ENCODE measurements at places on chromosomes 16 and 17.

GRCh38 chr17:81509207-81509971 lies 3.2 kb downstream of the ACTG1 start:
- peak; percentile 69 for DNase-seq

GRCh38 chr16:89320782-89321501 lies 103.4 kb downstream of the ZNF778 start:
- no peak for DNase-seq

DNA sequence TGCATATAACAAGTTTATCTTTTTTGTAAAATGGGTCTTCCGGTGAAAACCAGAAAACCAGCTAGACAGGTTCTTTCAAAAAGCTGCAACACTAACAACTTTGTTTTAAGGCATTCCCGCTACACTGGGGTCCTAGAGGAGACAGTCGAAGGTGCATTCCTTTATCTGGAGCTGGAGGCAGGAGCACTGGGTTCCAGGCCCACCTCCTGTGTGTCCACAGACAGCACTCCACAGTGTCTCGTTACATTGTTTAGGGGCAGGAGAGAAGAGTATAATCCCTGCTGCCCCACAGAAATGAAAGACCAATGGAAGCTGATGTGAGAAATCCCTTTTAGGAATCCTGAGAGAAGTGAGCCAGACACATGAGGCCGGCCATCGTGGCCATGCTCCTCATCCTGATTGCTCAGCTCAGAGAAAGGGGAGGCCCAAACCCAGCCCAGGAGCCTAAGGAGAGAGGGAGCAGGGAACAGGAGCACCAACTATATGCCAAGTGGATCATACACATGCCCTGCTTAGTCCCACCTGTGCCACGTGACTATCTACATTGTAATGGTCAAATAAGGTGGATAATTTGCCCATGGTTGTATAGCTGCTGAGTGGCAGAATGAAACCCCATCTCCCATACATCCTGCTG lies 59.5 kb downstream of the CCDC182 start:
- DNase-seq = no peak

GRCh38 chr16:17403859-17404545 lies 66.8 kb downstream of the XYLT1 start:
- DNase-seq = no peak

DNA sequence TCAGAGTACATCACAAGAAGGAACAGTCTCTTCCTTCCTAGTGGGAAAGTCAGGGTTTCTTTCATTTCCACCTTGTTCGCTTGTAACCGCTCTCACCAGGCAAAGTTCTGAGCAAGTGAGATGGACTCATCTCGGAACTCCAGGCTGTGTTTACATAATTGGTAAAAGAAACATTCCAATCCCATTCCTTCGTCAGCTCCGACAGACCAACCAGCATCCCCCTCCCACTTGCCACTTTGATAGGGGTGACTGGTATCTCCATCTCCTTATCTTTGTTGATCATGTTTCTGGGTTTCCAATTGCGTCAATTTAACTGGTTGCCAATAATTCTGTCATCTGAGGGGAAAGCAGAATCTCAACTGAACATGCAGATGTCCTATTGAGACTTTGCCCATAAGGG lies 36.8 kb upstream of the LYRM9 start:
- no peak for DNase-seq

- DNase-seq = no peak
These were observed 174.4 kb upstream of the TOX3 start for GRCh38 chr16:52721331-52721730.

DNA sequence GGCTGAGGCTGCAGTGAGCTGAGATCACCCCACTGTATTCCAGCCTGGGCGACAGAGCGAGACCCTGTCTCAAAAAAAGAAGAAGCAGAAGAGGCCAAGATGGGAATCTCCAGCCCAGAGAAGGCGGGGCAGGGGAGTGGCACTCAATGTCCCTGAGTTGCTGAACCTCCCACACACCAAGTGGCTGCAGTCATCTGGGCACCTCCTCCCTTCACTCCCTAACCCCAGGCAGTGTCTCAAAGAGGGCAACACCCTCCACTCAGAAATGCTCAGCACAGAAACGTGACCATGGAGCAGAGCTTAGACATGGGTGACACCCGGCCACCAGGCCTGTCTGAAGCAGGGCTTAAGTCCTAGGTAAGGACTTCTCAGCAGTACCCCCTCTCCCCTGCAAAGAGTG lies 36.3 kb upstream of the BCAR1 start:
- DNase-seq = no peak

GRCh38 chr17:73371285-73371684 lies 59.5 kb upstream of the CDC42EP4 start:
- no peak for DNase-seq

GRCh38 chr16:29720703-29721102 lies 25.1 kb downstream of the C16orf54 start:
- DNase-seq = no peak

- DNase-seq = no peak
These were observed at the start of gene PRRT2 for GRCh38 chr16:29811896-29812665. PRRT2 (plus strand) TSS chr16:29812193; CDS start chr16:29813055, 862 bp downstream.

DNA sequence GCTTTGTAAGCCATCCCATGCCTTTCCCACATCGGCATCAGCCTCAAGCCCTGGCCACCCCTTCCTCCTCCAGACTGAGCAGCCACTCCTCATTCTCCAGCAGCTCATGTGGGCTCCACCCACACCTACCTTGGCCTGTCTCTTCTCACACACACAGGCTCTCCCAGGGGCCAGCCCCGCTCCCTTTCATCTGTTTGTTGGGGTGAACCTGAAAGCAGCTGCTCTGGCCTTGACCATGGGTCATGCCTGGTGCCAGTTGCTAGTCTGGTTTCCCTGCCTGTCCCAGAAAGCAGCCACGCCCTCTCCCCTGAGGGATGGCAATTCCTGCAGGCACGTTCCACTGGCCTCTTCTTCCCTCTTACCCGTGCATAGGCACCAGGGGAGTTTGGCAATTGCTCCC lies 11.4 kb upstream of the TMEM238L start:
- no peak for DNase-seq

DNA sequence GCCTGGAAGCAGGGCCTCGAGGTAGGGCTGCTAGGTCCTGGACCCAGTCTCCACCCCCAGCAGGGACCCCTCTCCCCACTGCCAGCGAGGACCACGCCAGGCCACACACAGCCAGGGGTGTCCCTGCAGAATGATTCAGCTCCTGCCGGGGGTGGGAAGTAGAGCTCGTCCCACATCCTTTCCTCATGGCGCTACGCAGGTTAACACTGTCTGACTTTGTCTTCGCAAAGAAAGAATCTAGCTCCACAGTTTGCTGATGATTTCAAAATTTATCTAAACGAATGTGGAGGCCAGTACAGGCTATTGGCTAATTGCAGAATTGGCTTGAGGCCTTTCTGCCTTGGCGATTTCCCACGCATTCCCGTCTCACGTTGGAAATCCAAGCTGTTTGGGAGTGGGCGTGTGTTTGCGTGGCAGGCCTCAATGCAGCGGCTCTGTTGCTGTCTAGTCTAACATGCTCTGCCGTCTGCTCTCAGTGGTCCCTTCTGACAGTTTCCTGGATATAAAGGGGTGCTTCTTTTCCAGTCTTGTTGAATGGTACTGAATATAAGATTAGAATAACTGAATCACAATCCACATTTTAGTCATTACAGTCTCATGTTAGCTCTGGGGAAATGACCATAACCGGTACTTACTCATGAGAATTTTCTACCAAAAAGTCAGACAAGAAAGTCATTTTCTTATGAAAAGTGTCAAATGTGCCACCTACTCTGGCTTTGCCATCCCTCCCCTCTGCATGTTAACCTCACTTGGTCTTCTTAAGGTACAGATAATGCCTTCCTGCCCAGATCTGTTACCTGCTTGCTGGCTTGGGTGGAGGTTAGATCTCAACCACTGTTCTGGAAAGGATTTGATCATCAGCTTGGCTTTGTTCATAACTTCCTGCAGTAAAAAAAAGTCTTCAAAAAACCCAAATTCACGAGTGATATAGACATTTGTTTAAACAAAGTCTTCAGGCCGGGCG lies 252.4 kb downstream of the NTN1 start:
- DNase-seq = no peak

DNA sequence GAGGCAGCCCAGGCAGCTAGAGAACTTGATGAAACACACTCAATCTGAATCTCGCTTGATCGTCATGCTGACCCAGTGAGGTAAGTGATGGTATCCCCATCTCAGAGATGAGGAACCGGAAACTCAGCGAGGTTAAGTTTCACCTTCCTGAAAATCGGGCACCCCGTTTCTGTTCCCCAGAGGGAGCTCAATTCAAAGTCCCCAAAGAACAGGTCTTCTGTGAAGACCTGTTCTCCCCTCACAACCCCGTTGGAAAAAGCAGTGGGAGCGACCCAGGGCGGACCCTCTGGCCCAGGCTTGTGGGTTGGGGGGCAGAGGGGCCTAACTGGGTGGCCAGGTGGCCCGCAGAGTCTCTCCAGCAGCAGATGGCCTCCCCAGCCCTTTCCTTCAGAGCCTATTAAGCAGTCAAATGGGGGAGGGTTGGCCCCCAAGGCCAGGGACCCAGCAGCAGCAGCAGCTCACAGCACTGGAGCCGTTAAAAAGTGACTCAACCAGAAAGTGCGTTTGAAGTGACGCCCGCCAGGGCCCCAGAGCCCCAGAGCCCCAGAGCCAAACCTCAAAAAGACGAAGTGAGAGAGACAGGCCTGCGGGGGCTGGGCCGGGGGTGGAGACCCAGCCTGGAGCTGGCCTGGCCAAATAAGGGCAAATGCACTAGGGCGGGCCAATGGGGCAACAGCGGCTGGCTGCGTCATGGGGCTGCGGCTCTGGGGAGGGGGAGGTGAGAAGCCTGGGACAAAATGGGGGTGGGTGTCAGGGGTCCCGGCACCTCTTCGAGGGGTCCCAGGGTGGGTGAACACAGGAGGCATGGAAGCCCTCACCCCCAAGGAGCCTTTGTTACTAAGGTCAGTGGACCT lies 9.2 kb upstream of the TSPOAP1 start:
- DNase-seq = no peak

- no peak for DNase-seq
These were observed 652 bp upstream of the SLC25A19 start for GRCh38 chr17:75289832-75290337.

GRCh38 chr17:35254107-35254773 lies 11.4 kb downstream of the SLFN5 start:
- peak; percentile 43 for DNase-seq

DNA sequence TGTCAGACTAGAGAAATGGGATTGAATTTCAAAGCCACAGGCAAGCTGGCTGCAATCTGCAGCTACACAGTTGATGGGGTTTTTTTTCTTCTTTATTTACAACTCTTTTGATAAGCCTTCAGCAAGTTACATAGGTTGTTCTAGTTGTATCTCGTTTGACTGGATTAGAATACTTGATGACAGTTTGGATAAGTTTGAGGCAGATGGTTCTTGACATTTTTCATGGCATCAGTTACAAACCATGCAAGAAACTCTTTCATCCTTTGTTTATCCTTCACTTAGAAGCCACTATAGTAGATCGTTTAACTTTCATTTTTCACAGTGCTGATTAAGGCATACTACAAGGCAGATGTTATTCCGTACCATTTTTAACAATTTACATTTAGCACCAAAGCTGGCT lies 238.9 kb downstream of the TOX3 start:
- DNase-seq = no peak

DNA sequence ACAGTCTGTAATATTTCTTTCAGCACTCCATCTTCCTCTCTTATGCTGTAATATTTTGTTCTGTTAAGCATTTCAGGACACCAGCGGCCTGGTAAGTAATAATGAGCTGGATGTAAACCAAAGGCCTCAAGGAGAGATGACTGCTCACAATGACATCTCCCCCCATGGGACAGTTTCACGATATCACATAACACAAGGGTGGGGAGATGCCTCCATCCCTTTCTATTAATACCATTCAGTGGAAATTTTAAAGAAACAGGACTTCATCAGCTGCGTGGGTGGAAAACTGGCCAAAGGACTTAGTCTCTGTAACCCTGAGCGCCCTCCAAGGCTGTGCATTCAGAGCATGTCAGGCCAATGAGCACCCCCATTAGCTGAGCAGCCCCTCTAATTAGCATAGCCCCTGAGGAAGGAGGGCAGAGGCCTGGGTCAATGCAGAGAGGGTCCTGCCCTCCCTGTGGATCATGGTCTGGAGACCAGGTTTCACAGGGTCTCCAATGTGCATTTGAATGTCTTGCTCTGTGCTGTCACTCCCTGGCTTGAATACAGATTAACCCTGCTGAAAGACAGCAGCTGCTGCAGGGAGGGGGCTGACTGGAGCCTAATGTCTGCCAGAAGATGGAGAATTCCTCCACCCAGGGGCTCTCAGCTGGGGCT lies 156.4 kb downstream of the HS3ST2 start:
- no peak for DNase-seq

- DNase-seq = no peak
These were observed 317.7 kb upstream of the HSBP1 start for GRCh38 chr16:83490073-83490472.

GRCh38 chr16:11683145-11683544 lies 14.9 kb downstream of the SNN start:
- no peak for DNase-seq

- DNase-seq = no peak
These were observed 299.3 kb upstream of the SALL1 start for GRCh38 chr16:51450376-51450775.

DNA sequence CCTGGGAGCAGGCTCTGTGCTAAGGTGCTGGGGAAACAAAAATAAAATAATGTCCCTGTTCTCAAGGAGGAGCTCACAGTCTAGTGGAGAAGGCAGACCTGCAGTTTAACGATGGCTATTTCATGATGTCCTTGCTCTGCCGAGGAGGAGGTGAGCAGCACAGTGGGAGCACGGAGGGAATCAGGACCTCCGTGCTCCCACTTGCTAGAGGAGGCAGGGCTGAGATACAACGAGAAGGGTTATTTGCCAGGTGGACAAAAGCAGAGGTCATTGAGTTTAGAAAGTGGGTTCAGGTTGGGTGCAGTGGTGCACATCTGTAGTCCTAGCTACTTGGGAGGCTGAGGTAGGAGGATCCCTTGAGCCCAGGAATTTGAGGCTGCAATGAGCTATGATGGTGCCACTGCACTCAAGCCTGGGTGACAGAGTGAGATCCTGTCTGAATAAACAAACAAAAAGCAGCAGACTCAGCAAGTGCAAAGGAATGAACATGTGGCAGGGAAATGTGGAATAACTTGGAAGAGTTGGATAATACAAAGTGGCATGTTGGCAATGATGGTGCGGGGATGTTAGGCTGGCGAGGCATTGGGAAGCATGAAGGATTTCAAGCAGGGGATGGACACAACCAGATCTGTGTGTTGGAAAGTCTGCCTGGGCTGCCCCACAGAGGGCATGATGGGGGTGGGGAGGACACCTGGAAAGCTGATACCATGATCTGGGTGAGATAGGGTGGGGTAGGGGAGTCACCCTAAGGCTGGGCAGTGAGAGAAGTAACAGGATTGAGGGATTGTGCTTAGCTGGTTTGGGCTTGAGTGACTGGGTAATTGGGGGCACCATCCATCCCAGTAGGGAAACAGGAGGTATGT lies 12.8 kb upstream of the TNS4 start:
- no peak for DNase-seq

- DNase-seq = no peak
These were observed 30.7 kb upstream of the GOSR2 start for GRCh38 chr17:46892192-46892703.

- DNase-seq = no peak
These were observed 452.4 kb upstream of the RBFOX1 start for GRCh38 chr16:6880263-6880662.

DNA sequence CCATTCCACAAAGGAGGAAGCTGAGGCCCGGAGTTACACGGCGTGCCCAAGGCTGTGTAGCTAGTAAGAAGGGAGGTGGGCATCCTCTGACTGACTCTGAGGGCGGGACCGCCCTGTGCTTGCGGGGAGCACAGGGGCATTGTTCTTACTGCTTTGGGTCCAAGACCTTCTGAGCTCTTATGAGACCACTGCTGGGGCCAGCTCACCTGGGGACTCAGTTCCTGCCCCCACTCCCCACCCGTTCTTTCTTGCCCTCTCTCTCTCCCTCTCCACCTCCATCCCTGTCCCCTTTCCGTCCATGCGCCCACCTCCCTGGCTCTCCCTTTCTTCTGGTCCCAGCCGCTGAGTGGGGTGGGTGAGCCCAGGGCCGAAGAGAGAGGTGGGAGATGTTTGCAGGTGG lies 19.6 kb downstream of the CCR7 start:
- DNase-seq = no peak
